ENCODE measurements at places on chromosomes 1 and 21. TPM values are rescaled to one million over a fixed set of nuclear protein-coding genes. Genes with fewer than 3 reads are reported as not detected.
A peak's percentile ranks its signal among the peaks of the same experiment; 100 is the strongest.

DNA sequence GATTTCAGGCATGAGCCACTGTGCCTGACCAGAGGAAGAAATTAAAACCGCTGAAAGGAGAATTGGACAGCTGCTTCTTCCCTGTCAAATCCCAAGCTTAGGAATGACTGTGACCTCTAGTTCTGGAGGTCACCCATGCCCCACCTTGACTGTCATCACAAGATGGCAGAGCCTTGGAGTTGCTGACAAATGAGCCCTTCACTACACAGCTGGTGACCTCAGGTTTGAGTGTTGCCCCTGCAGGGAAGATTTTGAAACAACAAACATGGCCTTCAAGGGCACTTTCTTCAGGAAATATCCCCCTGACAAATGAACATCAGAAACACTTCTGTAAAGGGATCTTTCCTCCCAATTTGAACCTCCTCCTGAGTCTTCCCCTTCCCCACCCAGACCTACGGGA is 6.9 kb upstream of the SLC45A3 start:
- peak; percentile 44 for DNase-seq

GRCh38 chr1:12161662-12162458 is 4.9 kb upstream of the TNFRSF1B start:
- DNase-seq: peak; percentile 96

DNA sequence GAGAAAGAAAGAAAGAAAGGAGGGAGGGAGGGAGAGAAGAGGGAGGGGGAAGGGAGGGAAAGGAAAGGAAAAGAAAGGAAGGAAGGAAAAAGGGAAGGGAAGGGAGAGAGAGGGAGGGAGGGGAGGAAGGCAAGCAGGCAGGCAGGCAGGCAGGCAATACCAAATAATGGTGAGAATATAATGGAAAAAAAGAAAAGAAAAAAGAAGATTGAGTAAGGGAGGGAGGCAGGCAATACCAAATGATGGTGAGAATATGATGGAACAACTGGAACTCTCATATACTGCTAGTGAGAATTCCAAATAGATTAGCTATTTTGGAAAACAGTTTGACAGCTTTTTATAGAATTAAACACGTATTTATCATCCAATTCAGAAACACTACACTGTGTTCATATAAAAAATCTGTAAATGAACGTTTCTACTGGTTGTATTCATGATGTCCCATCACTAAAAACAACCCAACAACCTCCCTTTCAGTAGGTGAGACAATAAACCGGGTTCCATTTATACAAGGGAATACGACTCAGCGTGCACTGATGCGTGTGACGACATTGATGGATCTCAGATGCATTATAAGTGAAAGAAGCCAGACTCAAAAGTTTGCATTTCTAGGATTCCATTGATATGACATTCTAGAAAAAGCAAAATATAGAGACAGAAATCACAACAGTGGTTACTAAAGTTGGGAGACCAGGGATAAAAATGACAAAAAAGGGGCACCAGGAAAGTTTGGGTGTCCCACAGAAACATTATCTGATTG is 226.4 kb downstream of the DSCAM start:
- DNase-seq: no peak

DNA sequence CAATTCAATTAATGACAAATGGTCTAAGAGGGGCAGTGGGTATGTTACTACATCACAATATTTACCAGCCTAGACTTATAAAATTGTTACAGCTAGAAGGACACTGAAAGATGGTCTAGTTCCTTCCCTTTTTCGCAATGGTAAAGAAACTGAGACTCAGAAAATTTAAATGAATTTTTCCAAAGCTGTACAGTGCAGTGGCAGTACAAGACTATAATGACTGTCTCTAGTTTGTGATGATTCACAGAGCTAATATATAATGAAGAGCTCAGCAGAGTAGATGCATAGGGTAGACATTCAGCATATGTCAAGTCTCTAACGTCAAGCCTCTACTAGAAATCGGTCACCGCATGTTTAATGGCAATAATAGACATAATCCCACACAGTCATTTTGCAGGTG is 4.6 kb downstream of the PLPP3 start:
- no peak for DNase-seq

GRCh38 chr1:175355414-175355813 is 162.8 kb upstream of the KIAA0040 start:
- no peak for DNase-seq

- no peak for DNase-seq
Measured at GRCh38 chr1:183454377-183454776, 17.9 kb upstream of the SMG7 start.

DNA sequence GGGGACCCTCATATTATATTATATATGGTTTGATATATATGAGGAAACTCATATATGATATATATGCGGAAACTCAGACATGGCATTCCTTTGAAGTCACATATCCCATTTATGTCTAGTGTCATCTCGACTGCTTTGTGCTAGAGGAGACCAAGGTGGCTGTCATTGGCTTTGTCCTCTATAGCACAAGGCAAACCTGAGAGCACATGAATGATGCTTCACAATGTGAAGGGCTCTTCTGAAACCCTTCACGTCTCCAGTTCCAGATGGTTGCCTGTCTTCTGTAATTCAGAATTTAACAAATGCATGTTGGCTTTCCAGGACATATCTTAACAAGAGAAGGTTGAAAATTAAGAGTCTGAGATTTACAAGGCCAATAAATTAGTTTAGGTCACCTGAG is 303.6 kb downstream of the BARHL2 start:
- DNase-seq: no peak

DNA sequence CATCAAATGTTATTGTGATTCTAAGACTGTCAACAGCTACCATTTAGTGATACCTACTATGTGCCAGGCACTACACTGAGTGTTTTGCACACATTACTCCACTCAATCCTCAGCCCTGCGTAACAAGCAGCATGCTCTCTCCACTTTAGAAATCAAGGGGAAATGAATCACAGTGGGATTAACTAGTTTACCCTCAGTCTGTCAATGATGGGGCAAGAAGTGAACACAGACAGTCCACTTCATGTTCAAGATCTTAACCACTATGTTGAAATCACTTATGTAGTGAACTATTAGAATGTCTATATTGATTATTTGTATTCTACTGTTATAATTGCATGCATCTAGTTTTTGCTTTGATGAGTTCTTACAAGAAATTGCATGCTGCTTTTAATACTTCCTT is 165.3 kb downstream of the LTN1 start:
- no peak for DNase-seq

DNA sequence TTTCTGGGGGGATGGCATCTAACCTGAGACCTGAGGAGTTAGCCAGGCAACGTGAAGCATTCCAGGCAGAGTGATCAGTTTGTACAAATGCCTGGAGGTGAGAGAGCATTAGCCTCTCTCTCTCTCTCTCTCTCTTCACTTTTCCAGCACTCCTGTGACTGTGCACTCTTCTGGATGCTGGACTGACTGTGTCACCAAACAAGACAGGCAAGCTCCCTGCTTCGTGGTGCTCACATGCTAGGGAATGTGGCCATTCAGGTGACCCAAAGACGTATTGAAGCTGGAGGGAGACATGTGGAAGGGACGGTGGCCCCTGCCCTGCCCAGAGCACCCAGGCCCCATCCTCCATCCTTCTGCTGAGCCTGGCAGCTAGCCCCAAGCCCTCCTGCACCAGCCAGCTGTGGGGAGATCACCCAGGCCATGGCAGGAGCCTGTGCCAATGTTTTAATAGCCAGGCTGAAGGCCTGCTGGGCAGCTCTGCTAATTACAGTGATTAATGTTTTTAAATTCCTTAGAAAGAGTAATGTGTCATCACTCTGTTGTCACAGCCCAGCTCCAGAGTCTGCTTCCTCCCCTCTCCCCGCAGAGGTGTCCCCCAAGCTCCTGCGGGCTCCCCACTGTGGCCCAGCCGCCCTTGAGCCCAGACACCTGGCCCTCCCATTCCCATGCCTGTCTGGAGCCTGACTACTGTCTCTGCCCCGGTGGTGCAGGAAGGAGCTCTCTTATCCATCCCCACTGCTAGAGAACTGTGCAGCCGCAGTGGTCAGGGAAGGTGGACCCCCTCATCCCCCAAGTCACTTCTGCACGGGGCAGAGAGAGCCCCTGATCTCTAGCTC is 48.9 kb downstream of the UBIAD1 start:
- no peak for DNase-seq

- DNase-seq: peak; percentile 86
Measured at GRCh38 chr1:93804412-93804811, 74.6 kb downstream of the DNTTIP2 start.

The PLA2G2F gene
- polyA plus RNA-seq: not detected

The TSPEAR gene
- 5.3 TPM for polyA plus RNA-seq

The ANGPTL7 gene
- not detected for polyA plus RNA-seq

The TRIM67 gene
- not detected for polyA plus RNA-seq

The POGZ gene
- polyA plus RNA-seq: 30.8 TPM
